ENCODE measurements at places on chromosomes 12 and 14.

GRCh38 chr14:92880351-92880750 lies 42.6 kb upstream of the CHGA start:
- peak; percentile 5 for DNase-seq

- DNase-seq: peak; percentile 35
These were observed 41.3 kb downstream of the STK38L start for GRCh38 chr12:27285403-27285802.

DNA sequence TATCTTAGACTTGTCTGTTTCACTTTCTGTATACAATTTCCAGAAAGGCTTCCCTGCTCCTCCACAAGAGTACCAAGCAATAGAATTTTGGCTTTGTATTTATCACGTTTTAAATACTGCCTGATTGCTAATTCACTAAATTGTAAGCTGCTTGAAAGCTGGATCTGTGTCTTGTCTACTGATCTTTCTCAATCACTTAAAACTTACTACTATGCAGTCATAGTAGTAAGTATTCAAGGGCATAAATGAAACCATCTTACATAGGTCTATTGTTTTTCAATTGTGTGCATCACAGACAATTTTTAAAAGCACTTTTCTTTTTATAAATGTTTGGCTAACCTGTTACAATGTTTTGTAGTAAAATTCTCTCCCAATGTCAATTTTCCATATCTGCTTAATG lies 1.2 kb upstream of the GLIPR1L2 start:
- no peak for DNase-seq

- peak; percentile 4 for DNase-seq
These were observed 291.5 kb downstream of the FUT8 start for GRCh38 chr14:65703996-65704395.

- DNase-seq: no peak
These were observed 104.7 kb downstream of the RFLNA start for GRCh38 chr12:124399622-124400021.

DNA sequence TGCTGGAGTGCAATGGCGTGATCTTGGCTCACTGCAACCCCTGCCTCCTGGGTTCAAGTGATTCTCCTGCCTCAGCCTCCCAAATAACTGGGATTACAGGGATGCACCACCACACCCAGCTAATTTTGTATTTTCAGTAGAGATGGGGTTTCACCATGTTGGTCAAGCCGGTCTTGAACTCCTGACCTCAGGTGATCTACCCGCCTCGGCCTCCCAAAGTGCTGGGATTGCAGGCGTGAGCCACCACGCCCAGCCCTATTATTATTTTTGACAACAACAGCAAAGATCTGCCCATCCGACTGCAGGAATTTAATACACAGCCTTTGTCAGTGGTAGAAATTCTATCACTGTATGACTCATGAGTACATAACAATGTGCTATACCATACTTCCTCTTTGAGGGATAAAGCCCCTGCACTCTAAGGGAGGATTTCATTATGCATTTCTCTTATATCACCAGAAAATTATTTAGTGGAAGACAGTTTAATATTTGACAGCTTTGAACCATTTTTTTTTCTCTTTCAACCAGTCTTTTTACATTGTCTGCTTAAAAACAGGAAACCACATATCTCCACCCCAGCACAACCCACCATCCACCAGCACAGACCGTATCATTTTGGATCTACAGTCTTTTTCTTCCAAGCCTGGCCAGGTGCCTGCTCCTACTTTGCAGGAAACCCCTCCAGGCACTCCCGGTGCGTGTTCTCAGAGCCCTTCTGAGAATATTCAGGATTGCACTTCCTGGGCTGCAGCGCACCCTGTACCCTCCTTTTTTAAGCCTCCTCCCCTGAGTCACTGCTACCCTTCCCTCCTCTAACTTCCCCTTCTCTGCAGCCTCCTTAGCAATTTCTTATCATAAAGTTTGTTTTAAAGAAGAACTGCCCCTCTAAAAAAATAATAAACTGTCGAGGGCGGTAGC lies 594 bp downstream of the ARHGDIB start:
- DNase-seq: peak; percentile 48

- no peak for DNase-seq
These were observed 116.4 kb downstream of the DICER1 start for GRCh38 chr14:95040708-95041476.

GRCh38 chr12:119804011-119804641 lies 73.0 kb downstream of the CIT start:
- DNase-seq: peak; percentile 54

DNA sequence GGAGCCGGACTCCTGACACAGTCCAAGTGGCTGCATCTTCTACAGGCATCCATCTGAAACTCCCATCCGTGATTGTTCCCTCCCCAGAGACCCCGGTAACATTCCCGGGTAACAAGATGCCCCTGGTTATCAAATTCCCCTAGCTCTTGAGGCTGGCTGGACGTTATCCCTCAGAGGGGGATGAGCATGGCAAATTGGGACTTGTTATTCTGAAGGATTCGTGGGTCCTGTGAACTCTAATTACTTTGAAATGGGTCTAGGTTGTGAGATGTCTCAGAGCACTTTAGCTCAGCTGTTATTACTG lies 642 bp upstream of the PAN2 start:
- DNase-seq: no peak

- peak; percentile 36 for DNase-seq
These were observed 844 bp downstream of the DPF3 start for GRCh38 chr14:72892879-72893635.

- no peak for DNase-seq
These were observed 30.1 kb downstream of the CDKL1 start for GRCh38 chr14:50366589-50366988.

DNA sequence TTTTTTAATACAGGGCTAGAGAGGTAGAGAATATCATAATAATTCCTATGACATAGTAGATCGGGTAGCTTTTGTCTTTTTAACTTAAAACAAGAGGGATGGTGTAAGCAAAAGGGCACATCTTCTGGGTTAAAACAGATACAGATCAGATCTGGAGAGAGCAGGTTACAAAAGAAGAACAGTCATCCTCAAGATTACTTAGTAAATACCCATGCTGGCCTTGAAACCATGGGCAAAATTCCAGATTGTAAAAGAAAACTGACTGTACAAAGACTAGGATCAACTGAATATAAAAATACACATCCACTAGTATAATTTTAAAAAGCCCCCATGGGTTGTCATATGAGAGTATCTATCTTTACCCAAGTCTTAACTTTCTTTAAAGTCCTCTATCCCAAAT lies 76.7 kb downstream of the MED13L start:
- peak; percentile 52 for DNase-seq

DNA sequence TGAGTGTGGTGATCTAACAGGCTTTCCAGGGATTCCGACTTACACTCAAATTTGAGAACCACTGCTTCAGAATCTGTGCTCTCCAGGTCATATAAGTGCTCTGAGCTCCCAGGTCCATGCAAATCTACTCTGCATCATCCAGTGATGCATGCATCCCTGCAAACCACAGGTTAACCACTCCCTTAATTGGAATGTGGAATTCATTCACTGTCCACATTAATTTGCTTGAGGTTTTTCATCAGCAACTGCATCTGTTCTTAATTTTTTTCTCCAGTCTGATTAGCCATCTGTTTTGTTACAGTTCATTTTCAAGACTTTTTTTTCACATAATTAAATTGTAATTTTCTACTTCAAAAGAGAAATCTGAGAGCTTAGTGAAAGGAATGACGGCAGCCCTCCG lies 43.4 kb upstream of the RIN3 start:
- DNase-seq: peak; percentile 31
